ENCODE measurements at places on chromosomes 1 and 21.

GRCh38 chr1:227816750-227817446 lies 1.4 kb downstream of the PRSS38 start:
- DNase-seq = no peak

- no peak for DNase-seq
These were observed 576.0 kb downstream of the PTBP2 start for GRCh38 chr1:97297611-97298010.

- no peak for DNase-seq
These were observed 5.8 kb upstream of the WNT3A start for GRCh38 chr1:228000836-228001563.

- DNase-seq = no peak
These were observed 64.4 kb upstream of the TIAM1 start for GRCh38 chr21:31408301-31409088.

GRCh38 chr1:207039380-207040180 lies 7.0 kb upstream of the C1orf116 start:
- DNase-seq = no peak

DNA sequence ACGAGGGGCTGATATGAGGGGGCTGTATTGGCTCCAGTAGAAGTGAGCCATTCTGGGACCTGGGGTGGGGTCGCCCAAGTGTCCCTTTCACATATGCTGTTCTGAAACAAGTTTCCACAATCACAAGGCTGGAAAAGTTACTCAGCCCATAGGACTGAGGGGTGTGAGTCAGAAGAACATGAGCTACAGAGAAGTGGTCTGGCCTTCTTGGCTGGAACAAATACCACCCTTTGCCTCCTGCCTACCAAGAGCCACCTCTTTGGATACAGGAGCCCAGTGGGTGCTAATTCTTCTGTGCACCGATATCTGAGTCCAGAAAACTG lies 42.4 kb downstream of the MEF2D start:
- DNase-seq = no peak

Data from stimulated activated CD8-positive, alpha-beta memory T cell treated with anti-CD3 and anti-CD28 coated beads, Interleukin-4, amount 100 ng/mL, for 24 hours (primary cell).